ENCODE measurements at places on chromosomes 16 and 17. TPM values are rescaled to one million over a fixed set of nuclear protein-coding genes. Genes with fewer than 3 reads are reported as not detected.
A peak's percentile ranks its signal among the peaks of the same experiment; 100 is the strongest.

GRCh38 chr17:46989637-46990431 lies 10.8 kb upstream of the RPRML start:
- H3K36me3 ChIP-seq = no peaks in the 10 kb centered on the region
- peaks cover 30% of the 10 kb centered on the region for H3K27me3 ChIP-seq
- H3K4me1 ChIP-seq = no peaks in the 10 kb centered on the region
- peak; percentile 38 for DNase-seq
- H3K27ac ChIP-seq = no peak overlapping the region
- H3K4me3 ChIP-seq = no peak overlapping the region

DNA sequence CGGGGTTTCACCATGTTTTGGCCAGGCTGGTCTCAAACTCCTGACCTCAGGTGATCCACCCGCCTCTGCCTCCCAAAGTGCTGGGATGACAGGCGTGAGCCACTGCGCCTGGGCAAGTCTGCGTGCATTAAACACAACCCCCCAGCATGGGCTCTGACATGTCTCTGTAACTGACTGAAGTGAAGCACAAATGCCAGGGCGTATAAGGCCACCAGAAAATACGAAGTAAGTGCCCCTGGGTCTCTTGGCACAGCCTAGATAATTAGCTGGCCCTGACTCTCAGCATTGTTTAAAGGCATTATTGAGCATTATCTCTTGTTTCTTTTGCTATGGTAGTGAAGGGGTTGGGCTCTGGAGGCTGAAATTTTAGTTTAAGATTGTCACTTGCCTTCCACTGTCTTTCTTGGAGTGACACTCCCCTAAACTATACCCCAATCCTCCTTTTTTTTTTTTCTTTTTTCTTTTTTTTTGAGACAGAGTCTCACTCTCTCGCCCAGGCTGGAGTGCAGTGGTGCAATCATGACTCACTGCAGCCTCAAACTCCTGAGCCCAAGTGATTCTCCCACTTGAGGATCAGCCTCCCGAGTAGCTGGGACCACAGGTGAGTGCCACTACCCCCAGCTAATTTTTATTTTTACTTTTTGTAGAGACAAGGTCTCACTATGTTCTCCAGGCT lies 8.2 kb upstream of the SEC14L1 start:
- no peak for DNase-seq
- H3K36me3 ChIP-seq = no peaks in the 10 kb centered on the region
- no peaks in the 10 kb centered on the region for H3K27me3 ChIP-seq
- peaks cover 56% of the 10 kb centered on the region for H3K4me1 ChIP-seq
- no peak overlapping the region for H3K4me3 ChIP-seq
- peak overlapping the region; percentile 80 for H3K27ac ChIP-seq

DNA sequence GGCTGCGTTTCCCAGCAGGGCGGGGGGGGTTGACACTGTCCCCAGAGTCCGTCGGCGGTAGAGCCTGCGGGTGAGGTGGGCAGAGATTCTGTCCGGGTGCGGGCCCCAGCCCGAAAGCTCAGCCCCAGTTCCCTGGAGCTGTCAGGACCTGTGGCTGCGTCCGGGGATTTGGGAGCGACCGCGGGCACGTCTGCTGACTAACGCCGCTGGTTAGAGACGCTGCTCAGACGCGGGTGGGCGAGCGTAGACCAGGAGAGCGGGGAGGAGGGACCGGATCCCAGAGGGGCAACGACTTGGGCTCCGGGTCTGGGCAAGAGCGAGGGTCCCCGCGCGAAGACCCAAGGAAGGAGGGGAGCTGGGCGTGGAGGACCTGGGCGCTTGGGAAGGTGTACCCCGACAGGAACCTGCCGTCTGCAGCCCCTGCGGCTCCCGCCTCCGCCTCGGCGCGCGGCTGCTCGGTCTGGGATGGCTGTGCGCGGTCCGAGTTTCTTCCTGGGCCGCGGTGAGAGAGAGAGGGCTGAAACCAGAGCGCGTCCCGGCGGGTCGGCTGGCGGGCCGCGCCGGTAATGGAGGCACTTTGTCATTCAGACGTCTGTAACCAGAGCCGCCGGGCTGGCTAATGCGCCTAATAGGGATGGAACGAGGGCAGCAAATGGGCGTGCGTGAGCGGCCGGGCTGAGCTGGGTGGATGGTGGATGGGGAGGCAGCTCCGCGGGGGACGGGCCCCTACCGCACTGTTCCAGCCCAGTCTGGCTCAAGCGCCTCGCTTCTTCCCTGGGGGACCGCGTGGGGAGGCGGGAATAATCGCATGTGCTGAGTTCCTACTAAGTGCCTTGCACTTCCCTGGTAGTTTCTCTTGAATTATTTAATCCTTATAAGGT lies 2.3 kb downstream of the NGFR start:
- H3K36me3 ChIP-seq = no peaks in the 10 kb centered on the region
- H3K27ac ChIP-seq = no peak overlapping the region
- peak overlapping the region; percentile 57 for H3K4me3 ChIP-seq

- peaks cover 62% of the 10 kb centered on the region for H3K4me1 ChIP-seq
- no peak for DNase-seq
- no peaks in the 10 kb centered on the region for H3K27me3 ChIP-seq
- H3K36me3 ChIP-seq = no peaks in the 10 kb centered on the region
- H3K27ac ChIP-seq = peak overlapping the region; percentile 82
Observed at GRCh38 chr17:50948711-50949110, 82.6 kb upstream of the TOB1 start.

DNA sequence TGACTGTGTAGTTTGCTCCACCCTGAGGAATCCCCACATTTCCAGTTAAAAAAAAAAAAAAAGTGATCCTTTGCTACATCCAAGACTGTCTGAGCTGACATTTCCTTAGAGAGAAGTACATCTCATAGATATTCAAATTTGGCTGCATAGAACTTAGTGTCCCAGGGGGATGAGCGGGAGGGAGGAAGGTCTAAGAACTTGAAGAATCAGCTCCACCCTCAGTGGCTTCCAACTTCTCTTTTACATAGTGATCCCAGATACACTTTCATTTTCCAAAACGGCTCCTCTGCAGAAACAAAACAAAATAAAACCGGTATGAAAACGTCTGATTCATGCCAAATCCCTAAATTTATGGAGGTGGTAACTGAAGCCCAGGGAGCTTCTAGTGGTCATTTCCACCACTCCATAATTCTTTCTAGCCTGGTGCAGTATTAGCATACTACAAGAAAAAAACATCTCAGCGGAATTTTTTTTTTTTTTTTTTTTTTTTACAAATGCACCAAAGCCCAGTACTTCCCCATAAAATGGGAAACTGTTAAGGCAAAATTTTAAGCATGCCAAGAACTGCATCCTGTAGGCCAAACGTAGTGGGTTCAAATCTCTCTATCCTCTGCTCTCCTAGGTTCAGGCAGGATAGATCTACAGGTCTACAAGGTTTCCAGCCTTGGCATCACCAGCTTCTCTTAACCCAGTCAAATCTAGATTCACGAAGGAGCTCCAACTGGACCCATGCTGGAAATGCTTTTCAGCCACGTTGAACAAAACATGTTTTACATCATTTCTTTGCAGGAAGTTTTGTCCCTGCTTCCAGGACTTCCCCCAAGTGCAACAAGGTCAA lies 29.3 kb downstream of the MAF start:
- H3K4me1 ChIP-seq = peaks cover 19% of the 10 kb centered on the region
- peaks cover 7% of the 10 kb centered on the region for H3K27me3 ChIP-seq

GRCh38 chr17:40516581-40517285 lies 15.3 kb upstream of the TNS4 start:
- DNase-seq = no peak
- no peak overlapping the region for H3K4me3 ChIP-seq
- peaks cover 75% of the 10 kb centered on the region for H3K4me1 ChIP-seq
- H3K27ac ChIP-seq = peak overlapping the region; percentile 16
- H3K27me3 ChIP-seq = no peaks in the 10 kb centered on the region

DNA sequence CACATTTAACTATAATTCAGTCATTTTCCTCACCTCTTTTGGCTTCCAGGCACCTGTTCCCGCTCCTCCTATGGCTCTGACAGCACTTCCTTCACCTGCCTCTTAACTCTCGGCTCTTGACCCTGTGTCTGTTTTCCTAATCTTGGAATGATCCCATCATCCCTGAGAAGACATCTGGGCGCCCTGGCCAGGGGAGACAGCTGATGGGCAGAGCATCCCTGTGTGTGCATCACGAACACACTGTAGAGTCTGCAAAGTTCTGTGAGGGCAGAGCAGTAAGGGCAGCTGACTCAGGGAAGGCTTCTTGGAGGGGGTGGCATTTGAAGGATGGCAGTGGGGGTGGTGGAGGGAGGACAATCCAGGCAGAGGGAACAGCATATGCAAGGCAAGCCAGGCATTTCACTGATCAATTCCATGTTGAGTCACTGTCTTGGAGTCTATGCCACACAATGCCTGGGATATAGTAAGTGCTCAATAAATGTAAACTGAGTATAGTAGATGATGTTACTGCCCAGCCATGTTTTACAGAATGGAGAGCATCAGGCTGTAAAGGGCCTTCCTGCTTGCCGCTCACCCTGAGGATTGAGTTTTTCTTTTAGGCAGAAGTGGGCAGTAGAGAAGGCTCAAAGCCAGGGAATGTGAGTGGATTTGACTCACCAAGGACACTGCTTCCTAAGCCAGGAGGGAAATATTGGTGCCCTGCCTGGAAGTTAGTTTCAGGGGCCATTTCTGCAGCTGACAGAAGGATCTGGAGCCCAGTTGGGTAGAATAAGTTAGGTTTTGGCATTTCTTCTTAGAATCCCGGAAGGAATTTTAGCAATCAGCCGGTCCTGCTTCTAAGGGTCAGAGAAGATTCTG lies 5.8 kb upstream of the RAB11FIP4 start:
- DNase-seq = peak; percentile 75
- H3K27ac ChIP-seq = no peak overlapping the region
- peaks cover 15% of the 10 kb centered on the region for H3K36me3 ChIP-seq
- no peak overlapping the region for H3K4me3 ChIP-seq

The C17orf78 gene
- total RNA-seq = not detected

The FOXF1 gene
- not detected for total RNA-seq

All from osteocyte (in vitro differentiated cells).